A549 treated with CORT108297 at 1 μM for 4 hours (cell line): ENCODE measurements at places on chromosomes 5 and 9. TPM values are rescaled to one million over a fixed set of nuclear protein-coding genes. Genes with fewer than 3 reads are reported as not detected.

The RPP25L gene
- total RNA-seq: 35.1 to 50.0 TPM (median 48.2 TPM) in 5 replicates

The LMBRD2 gene
- 1.3 to 2.5 TPM (median 1.7 TPM) in 5 replicates for total RNA-seq

The ORM1 gene
- total RNA-seq: not detected in 5 replicates

The GPSM1 gene
- total RNA-seq: 7.8 to 14.4 TPM (median 13.5 TPM) in 5 replicates

The PCDHGA10 gene
- 0.01 to 0.02 TPM (median 0.02 TPM) in 3 of 5 replicates, not detected in the others for total RNA-seq

The LCP2 gene
- 0.06 TPM in 1 of 5 replicates, not detected in the others for total RNA-seq

The TSLP gene
- total RNA-seq: not detected in 5 replicates

The ZNF483 gene
- total RNA-seq: 0.66 to 0.92 TPM (median 0.83 TPM) in 5 replicates

The LHFPL2 gene
- total RNA-seq: 46.8 to 64.0 TPM (median 57.3 TPM) in 5 replicates

The SIT1 gene
- total RNA-seq: not detected in 5 replicates

The LRRC70 gene
- total RNA-seq: 0.20 to 0.27 TPM (median 0.23 TPM) in 5 replicates

The LMNB1 gene
- 56.2 to 81.4 TPM (median 59.9 TPM) in 5 replicates for total RNA-seq

The TLR4 gene
- 0.10 to 0.18 TPM (median 0.13 TPM) in 5 replicates for total RNA-seq

The LECT2 gene
- not detected in 5 replicates for total RNA-seq

The DRD1 gene
- total RNA-seq: 0.28 to 0.96 TPM (median 0.47 TPM) in 5 replicates

The COL27A1 gene
- total RNA-seq: 9.8 to 15.3 TPM (median 14.6 TPM) in 5 replicates

The ZNF608 gene
- total RNA-seq: 0.41 to 0.73 TPM (median 0.60 TPM) in 5 replicates

The TMEM252 gene
- total RNA-seq: not detected in 5 replicates

The ZNF454 gene
- total RNA-seq: not detected in 5 replicates

The SOHLH1 gene
- not detected in 5 replicates for total RNA-seq

The MBLAC2 gene
- total RNA-seq: 1.9 to 3.0 TPM (median 2.8 TPM) in 5 replicates

The FGF10 gene
- not detected in 5 replicates for total RNA-seq

The SPINK4 gene
- 0.28 TPM in 1 of 5 replicates, not detected in the others for total RNA-seq

The BAAT gene
- 0.33 to 0.60 TPM (median 0.41 TPM) in 5 replicates for total RNA-seq

The ERBIN gene
- total RNA-seq: 19.6 to 38.4 TPM (median 22.6 TPM) in 5 replicates

The FOXI1 gene
- not detected in 5 replicates for total RNA-seq

The PRRT1B gene
- total RNA-seq: 0.52 to 0.70 TPM (median 0.58 TPM) in 5 replicates
